Activated naive CD8-positive, alpha-beta T cell treated with anti-CD3 and anti-CD28 coated beads for 36 hours (primary cell): ENCODE measurements at places on chromosomes 12 and 14. TPM values are rescaled to one million over a fixed set of nuclear protein-coding genes. Genes with fewer than 3 reads are reported as not detected.

- no peak for DNase-seq
Observed at GRCh38 chr14:37594971-37595808, at the start of the genes FOXA1 and TTC6. TSS of gene FOXA1 (minus strand) at chr14:37595249. CDS start at chr14:37594972, 277 bp downstream. TSS of gene TTC6 (plus strand) at chr14:37595629. CDS start at chr14:37622065, 26,436 bp downstream.

- DNase-seq: no peak
Observed at GRCh38 chr12:15530361-15530760, 208.1 kb downstream of the PTPRO start.

- no peak for DNase-seq
Observed at GRCh38 chr12:41053046-41053445, 135.1 kb upstream of the PDZRN4 start.

- no peak for DNase-seq
Observed at GRCh38 chr12:54166567-54167499, 22.0 kb downstream of the SMUG1 start.

KRT78 gene
- total RNA-seq: not detected

DNA sequence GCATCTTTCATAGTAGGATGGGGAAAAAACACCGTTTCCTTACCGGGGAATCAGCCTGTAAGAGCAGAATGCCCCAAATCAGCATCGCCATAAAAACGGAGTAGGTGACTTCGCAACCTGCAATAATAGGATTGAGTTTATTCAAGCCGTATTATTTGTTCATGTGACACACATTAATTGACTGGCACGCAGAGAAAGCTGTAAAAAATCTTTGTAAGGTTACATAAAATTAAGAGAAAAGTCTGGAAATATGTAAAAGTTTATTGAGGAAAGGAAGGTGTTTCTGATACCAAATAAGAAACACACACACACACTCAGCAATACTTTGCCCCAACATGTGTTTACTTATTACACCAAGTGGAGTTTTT lies 628 bp upstream of the CAPRIN2 start:
- DNase-seq: no peak

PTGER2 gene
- total RNA-seq: 23.3 TPM

ATF7 gene
- total RNA-seq: 22.8 TPM

- no peak for DNase-seq
Observed at GRCh38 chr12:113697651-113698509, 226.2 kb upstream of the LHX5 start.

GPRC5D gene
- total RNA-seq: not detected

GRCh38 chr12:93741659-93742109 lies 64.5 kb downstream of the CRADD start:
- DNase-seq: no peak

- no peak for DNase-seq
Observed at GRCh38 chr12:3247629-3248161, 170.5 kb downstream of the TSPAN9 start.

GRCh38 chr14:31419179-31419966 lies 977 bp downstream of the HEATR5A start:
- no peak for DNase-seq

- no peak for DNase-seq
Observed at GRCh38 chr12:20150835-20151422, 217.4 kb upstream of the PDE3A start.

DNA sequence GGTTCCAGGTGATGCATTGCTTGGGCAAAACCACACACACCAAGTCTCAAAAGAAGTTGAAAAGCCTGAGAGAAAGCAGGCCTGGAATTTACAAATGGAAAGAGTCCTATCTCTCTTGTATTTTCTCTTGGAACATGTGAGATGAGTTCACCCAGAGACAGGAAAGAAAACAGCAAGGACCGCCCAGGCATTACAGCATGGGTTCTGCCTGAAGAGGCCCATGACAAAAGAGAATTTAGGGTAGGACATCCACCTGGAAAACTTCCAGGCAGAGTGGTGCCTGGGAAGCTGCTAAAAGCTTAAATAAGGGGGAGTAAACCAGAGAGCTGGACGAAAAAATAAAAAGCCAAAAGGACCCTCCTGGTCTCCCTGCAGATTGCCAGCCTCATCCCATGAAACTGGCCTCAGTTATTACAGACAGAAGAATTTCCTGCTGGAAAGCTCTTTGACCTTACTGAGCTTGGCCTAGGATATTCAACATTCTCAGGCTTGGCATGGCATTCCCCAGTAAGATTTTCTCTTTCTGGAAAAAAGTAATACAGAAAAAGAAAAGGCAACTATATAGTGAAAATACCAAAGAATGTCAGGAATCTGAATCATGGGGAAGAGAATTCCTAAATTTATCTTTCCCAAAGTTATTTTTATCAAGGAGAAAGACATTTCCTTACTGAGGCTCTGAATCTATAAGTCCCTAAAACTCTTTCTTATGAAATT lies 121.3 kb upstream of the NUDT4 start:
- DNase-seq: no peak

DNA sequence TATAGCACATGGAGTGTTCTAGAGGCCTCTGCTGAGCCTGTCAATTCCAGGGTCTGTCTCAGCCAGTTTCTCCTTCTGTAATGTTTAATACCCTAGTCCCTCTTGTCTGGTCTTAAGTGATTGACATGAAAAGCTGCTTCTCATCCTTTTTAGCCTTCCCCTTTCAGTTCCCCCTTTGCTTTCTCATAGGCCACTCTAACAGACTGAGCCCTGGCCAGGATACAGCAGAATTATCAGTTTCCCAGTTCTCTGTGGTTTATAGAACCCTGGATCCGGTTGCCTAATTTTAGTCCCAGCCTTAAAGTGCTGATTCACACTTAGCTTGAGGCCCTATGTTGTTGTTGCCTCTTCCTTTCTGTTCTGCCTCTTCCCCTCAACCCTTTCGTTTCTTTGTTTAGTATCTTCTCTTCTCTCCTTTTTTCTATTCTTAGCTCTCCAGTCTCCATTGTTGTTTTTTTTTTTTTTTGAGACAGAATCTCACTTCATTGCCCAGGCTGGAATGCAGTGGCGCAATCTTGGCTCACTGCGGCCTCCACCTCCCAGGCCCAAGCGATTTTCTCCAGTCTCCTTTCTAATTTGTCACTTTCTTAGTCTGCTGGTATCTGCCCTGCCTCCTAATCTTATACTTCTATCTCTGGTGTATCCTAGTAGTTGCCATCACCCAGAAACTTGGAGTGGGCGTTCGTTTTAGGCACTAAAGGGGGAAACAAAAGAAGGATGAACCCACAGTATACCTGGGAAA lies 2.9 kb upstream of the BIN2 start:
- no peak for DNase-seq

DNA sequence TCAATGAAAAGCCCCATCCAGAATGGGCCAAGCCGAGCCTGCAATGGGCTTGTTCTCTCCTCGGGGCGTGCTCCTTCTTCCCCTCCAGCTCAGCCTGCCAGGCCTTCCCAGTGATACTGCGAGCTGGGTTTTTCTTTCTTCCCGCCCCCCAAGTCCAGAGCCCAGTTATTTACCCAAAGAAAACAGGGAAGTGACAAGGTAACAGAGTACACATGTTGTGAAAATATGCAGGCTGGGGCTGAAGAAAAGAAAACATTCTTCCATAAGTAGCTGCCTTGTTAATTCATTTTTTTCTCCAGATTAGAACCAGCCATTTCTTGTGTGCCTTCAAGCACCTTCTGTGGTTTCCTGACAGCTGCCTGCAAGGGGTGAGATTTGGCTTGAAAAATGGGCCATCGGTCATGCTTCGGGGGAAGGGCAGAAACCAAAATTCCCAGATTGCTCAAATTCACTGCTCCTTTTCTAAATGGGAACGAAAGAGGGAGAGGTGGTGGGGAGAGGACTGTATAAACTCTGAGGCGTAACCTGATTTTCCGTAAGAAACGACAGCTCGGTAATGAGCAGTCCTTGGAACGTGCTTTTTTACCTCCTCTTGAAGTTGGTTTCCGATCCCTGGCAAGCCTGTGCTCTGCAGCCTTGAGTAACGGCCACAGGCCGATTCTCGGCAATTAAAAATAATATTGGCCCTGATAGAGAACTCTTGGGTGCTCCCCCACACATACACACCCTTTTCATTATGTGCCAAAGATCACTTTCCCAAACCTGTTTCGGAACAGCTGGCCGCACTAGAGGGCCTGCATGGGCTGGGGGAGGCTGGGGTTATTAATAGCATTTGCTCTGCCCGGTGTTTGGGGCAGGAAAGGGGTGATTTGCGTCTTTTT lies 229.4 kb downstream of the ZFP36L1 start:
- no peak for DNase-seq

- DNase-seq: no peak
Observed at GRCh38 chr12:122079532-122080081, 1.1 kb downstream of the MLXIP start.

GRCh38 chr12:106265116-106265515 lies 17.3 kb upstream of the CKAP4 start:
- DNase-seq: no peak

CLEC1A gene
- not detected for total RNA-seq

DNA sequence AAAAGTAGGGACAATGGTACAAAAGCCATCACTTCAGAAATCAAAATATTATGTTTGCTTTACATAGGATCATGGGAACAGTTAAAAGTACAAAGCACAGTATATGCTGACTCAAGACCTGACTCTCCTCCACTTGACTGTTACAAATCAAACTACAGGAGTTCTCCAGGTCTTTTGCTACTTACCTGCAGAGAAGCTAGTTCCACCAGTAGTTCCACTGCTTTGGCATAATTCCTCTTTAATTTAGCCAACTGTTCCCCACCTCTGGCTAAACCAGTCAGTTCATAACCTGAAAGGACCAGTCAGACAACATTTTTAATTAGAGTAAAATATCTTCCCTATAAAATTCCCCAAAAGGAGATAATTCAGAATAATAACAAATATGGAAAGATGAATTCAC lies 14.0 kb downstream of the ATP6V1D start:
- no peak for DNase-seq

- DNase-seq: no peak
Observed at GRCh38 chr14:96503306-96503679, 1.1 kb downstream of the PAPOLA start.

FOXN4 gene
- not detected for total RNA-seq

- no peak for DNase-seq
Observed at GRCh38 chr12:115144425-115144824, 460.4 kb upstream of the TBX3 start.

DNA sequence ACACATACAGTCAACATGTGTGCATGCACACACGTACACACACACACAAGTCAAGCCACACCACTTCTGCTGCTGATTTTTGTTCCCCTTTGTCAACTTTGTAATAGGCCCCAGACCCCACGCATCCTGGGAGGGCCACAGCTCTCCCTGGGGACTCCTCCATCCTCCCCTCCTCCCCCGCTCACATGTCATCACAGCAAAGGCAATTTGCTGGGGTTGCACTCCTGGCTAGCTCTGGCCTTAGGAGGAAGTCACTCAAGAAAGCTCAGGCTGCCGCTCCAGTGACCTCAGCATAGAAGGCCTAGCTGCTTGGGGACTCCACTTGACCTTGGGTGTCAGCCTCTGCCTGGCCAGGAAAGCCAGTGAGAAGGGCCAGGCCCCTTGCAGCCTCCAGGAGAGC lies 27.2 kb downstream of the NGB start:
- DNase-seq: no peak

IAPP gene
- not detected for total RNA-seq

GRCh38 chr12:81811778-81812125 lies 52.6 kb upstream of the PPFIA2 start:
- DNase-seq: no peak
